ENCODE measurements at places on chromosomes 5 and 9.

GRCh38 chr5:67050125-67050524 is 146.5 kb downstream of the CD180 start:
- DNase-seq, result no peak

- no peak for DNase-seq
Observed at GRCh38 chr9:136268318-136268717, 22.7 kb upstream of the QSOX2 start.

DNA sequence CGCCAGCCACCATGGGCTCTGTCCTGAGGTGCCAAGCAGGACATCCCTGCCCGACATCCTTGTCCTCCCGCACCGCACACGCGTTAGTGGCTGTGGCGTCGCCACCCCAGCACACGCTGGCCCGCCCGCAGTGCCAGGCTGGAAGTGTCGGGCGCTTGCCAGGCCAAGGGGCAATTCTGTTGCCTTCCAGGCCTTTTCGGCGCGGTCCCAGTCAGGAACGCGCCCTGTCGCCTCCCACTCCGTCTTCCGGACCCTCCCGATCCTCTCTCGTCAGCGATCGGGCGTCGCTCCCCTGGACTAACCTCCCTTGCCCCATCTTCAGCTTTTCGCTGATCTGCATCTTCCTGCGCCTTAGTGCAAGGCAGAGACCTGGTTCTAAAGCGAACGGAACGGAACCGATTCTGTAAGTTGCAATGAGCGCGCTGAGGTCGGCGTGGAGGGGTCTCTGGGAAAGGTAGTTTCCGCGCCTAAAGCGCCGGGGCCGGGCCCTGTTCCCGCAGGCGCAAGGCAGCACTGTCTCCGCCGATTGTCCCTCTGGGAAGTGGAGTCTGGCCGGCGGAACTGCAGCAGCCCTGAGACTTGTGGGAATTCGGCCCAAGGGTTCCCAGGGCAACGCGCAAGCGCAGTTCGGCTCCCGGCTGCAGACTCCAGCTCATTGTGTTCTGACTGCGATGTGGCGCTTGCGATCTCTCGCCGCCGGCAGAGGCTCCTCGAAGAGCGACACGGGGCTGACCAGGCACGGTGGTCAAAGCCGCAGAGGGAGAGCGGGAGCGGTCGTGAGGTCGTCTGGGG is at the start of gene ZNF454:
TSS of gene ZNF454 (plus strand) at position 630 of the 792 bp plus-strand sequence. CDS start 1,594 bp downstream, outside the sequence.
- DNase-seq, result no peak

GRCh38 chr5:147621016-147621415 is 111.1 kb upstream of the DPYSL3 start:
- no peak for DNase-seq

- DNase-seq, result no peak
Observed at GRCh38 chr5:53429706-53430105, 50.7 kb upstream of the FST start.

- no peak for DNase-seq
Observed at GRCh38 chr9:13734601-13735000, 455.1 kb upstream of the MPDZ start.

GRCh38 chr5:155768332-155768731 is 558.6 kb upstream of the SGCD start:
- DNase-seq, result no peak

DNA sequence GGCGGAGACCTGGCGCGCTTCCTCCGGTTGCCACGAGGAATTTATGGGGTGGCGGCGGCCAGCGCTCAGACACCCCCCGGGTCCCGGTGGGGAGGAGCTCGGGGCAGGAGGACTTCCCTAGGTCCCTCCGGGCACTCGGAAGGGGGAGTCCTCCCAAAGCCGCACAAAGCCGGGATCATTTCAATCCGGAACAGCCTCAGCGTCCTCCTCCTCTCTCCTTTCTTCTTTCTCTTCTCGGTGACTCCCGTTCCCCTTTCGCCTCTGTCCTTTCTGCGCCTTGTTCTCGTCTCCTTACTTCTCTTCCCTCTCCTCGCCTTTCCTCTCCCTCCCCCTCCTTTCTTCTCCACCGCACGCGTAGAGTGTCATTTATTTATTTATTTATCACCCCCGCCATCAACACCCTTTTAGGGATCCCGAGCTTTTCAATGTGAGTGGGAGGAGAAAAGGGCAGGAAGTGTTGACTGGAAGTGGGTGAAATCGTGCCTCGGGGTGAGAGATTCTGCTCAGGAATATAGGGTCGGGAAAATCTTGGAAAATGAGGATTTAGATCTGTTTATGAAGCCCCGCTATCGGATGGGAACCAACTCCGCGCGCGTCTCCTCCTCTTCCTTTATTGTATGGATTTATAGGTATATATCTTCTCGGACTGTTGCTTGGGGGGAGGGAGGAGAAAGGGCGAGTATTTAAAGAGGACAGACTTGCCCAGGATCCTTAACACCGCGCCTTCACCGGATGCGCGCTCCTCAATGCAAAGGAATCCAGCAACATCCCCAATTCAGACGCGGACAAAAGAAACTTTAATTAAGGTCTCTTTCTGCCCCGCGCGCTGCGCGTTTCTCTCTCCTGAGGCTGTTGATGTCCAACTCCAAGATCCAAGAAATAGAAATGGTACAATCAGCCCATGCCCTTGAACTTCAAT is 2.0 kb upstream of the ZNF462 start:
- DNase-seq, result no peak

DNA sequence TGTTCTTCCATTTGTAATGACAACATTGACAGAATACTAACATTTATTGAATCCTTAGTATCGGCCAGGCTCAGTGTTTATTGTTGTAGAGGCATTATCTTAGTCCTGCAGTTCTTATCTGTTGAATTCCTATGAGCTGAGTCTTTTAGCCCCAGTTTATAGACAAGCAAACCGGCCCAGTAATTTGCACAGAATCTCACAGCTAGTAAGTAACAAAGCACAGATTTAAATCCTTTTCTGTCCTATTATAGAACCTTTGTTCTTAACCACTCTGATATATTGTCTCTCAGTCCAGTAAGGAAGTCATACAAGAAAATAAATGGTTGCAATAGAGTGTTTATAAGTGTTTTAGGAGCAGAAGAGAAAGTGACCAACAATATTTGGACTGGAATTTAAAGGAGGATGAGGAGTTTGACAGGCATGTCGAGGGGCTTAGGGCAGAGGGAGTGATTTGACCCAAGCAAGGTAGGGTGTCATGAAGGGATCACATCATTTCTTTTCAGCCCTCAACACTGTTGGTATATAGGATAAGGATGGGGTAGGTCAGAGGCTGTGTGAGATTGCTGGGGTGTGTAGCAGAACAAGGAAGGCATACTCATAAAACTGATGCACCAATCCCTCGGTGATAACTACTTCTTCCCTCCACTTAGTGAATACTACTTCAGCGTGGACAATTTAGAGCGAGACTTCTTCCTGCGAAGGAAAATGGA is 39.5 kb downstream of the LARP1 start:
- no peak for DNase-seq

GRCh38 chr9:29966247-29966646 is 2393.0 kb upstream of the C9orf72 start:
- no peak for DNase-seq

DNA sequence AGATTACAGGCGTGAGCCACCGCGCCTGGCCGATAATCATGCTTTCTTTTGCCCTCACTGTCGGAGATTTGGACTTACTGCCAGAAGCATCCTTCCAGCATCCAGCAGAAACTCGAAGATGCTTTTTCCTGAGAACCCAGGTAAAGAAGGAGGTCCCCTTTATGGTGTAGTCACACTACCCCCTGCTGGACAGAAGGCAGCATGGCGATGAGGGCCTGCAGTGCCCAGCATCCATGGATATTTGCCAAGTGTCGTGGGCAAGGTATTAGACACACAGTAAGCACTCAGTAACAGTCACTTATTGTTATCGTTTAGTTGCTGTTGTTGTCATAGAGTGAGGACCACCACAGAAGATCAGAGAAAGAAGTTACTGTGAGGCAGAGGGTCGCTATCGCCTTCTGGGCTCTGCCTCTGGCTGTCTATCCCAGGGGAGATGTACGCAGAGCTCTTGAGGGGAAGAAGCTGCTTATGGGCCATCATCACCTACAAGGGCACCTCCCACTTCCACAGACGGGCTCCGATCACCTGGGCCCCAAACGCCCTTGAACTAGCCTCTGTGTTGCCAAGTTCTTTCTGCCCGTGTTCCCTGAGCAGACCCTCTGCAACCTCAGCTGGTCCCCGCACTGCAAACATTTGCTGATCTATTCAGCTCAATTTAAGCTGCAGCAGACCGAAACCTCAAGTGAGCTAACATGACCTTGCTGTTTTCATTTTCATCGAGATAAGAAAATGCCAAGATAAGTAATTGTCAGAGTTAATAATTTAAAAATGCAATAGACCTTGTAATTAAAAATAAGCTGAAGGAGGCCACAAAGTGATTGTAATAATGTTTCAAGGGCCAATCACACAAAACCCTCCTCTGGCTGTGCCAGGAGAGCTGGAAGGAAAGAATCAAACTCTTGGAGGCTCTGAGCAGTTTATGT is 23.9 kb downstream of the C5orf15 start:
- no peak for DNase-seq

DNA sequence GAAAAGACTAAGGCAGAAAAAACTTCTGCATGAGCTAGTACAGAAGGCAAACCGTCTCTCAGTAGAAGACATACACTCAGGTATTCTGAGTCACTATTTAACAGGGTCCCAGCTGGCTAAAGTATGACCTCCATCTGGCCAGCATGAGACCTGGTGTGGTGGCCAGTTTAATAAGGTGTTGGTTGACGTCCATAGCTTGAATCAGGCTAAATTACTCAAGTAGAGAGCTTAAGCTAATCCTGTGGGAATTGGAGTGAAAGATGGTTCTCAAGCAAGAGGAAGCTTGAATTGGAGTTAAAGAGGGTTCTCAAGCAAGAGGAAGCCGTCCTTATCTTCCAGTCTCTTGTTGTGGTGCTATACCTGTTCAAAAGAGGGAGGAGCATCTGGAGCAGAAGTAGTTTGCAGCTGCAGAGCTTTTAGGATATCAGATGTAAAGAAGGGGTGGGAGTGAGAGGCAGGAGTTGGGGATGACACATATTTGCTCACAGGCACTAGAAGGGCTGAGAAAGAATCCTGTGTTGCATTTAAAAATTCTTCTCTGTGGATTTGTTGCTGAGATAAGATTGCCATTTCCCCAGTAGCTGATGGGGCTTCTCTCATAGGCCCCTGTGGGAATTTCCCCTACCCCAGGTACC is 136.1 kb upstream of the RUSC2 start:
- DNase-seq, result no peak

- no peak for DNase-seq
Observed at GRCh38 chr5:31806561-31806960, 167.6 kb downstream of the PDZD2 start.

GRCh38 chr5:133409210-133409674 is 203.1 kb downstream of the FSTL4 start:
- DNase-seq, result no peak

- no peak for DNase-seq
Observed at GRCh38 chr5:156356238-156356637, 29.3 kb downstream of the SGCD start.

DNA sequence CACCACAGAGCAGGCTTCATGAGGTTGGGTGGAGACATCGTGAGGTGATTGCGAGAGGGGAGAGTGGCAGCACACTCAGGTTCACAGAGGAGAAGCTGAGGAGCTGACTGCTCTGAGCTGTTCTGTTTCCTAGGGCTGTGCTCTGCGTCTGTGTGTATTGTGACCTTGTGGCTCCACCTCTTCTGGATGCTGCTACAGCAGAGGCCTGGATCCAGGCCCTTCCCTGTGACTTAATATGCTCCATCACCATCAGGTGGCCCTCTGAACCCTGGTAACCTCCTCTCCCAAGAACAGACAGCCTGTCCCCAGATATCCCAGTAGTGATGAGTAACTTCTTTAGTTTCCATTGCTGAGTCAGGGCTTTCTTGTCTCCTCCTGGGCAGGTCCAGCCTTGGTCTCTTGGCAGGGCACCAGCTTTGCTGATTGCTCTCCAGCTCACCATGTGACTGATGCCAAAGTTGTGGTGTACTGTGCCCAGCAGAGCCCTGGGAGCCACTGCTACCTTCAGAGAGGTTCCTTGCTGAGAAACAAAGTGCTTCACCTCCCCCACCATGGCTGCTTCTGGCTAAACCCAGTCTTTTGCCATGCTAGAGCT is 212.8 kb upstream of the CHD1 start:
- no peak for DNase-seq

DNA sequence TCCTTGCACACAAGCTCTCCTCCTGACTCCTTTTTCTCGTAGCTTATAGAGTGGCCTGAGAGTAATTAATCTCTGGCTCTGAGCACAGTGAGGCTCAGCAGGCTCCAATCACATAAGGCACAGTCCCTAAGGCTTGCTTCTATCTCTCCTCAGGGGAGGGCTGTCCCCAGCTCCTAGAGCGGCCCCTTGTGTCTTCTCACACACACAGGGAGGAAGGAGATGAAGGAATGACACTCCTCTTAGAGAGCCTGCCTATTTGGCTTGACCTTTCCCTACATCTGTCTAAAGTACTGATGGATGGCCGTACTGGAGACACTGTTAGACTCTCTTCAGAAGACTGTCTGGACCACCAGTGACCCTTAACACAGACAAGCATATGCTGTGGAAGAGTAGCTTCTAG is 12.9 kb downstream of the TAS2R1 start:
- no peak for DNase-seq

GRCh38 chr5:95822542-95823181 is at the start of gene GLRX:
GLRX (minus strand) TSS chr5:95822726; CDS start chr5:95822662, 64 bp downstream.
- DNase-seq, result no peak

DNA sequence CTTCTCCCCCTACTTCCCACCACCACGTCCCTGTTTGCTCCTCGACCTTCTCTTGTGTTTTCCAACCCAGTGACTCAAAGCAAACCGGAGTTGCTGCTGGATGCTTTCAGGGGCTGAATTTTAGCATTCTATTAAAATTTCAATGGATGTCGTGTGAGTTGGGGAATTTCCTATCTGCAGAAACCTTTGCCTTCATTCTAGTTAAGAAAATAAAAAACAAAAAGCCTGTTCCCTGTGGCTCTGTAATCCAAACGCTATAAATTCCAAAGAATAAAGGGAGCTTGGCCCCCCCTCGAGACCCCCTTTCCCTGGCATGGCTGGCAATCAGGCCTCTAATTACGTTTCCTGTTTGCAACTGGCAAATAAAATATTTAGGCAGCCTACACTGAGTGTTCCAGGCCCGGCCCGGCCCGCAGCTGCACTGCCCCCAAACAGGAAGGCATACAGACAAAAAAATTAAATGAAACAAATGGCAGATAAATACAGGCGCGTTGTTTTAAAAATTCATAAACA is 139.4 kb upstream of the PPP1R26 start:
- no peak for DNase-seq

DNA sequence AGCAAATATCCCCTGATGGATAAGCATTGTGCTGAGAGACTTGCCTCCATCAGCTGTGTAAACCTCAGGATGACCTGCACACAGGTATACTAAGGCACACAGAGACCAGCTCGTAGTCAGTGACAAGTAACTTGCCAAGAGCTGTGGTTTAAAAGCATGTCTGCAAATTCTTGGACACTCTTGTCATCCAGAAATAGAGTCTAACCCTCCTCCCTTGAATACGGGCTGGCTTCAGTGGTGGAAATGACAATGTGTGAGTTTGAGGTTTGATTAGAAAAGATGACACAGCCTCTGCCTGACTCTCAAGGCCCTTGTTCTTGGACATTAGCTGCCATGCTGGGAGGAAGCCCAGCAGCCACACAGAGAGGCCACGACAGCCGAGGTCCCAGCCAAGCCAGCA is 114.4 kb downstream of the GADD45G start:
- DNase-seq, result no peak
